ENCODE measurements at places on chromosomes 16 and 17. TPM values are rescaled to one million over a fixed set of nuclear protein-coding genes. Genes with fewer than 3 reads are reported as not detected.

DNA sequence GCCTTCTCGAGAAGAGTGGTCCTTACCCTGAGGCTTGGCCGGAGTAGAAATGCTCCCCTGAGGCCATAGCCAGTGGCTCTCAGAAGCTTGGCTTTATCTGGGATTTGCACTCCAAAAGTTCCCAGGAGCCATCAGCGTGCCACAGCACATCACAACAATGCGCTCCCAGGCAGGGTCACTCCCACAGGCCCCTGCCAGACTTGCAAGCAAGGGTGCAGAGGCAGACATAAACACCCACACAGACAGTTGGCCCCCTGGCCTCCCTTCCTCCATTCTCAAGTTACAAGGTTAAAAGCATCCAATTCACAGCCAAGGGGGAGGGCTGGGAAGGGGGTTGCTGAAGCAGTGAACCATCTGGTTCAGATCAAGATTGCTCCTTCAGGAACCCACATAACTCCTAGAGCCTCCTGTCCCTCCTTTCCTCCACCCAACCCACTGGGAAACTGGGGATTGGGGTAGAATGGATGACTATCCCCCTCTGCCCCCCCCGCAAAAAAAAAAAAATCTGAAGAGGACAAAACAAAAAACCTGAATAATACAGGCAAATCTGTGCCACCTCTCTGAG is 1.8 kb downstream of the ST3GAL2 start:
- no peak for DNase-seq

DNA sequence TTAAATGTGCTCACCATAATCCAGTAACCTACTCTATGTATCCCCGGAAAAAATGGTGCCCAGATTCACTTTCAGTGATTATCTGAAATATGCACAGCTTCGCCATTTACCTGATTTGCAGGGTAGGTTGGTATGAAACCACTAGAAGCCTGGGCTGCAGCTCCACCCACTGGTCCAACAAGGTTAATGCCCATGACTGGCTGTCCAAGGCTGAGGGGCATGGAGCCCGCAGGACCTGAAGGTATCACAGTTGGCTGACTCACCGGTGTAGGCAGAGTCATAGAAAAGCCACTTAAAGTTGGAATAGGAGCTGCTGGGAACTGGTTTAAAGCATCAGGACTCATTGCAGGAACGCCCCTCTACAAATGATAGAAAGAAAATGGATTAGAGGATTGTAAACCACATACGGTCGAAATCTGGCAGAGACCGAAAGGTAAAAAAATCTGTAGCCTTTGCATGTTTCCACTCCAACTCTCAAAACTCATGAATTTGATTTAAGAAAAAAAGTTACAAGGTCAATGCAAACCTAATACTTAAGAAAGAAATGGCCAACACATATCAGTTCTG is 38.6 kb downstream of the SYNRG start:
- peak; percentile 27 for DNase-seq

GRCh38 chr16:81530814-81531213 is 86.2 kb downstream of the CMIP start:
- no peak for DNase-seq

- DNase-seq = no peak
Measured at GRCh38 chr16:86355531-86355930, 154.8 kb upstream of the FOXF1 start.

DNA sequence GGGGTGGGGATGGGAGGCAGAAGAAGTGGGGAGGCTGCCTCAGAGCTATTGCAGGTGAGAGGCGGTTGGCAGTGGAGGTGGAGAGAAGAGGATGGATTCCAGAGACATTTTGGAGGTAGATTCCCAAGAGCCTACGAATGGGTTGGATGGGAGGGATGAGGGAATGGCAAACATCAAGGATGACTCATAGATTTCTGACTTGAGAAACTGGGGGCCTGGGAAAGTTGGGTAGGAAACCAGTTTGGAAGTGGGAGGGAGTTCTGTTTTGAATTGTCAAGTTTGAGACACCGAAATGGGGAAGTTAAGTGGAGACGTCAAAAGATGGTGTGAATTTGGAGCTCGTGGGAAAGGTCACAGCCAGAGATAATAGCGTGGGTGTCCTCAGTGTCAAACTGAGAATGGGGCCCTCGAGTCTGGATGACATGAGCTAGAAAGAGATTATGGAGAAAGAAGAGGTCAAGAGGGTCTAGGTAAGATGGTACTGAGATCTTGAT is 6.2 kb upstream of the CYLD start:
- no peak for DNase-seq

GRCh38 chr16:8887431-8887765 is 5.2 kb downstream of the LITAFD start:
- no peak for DNase-seq

DNA sequence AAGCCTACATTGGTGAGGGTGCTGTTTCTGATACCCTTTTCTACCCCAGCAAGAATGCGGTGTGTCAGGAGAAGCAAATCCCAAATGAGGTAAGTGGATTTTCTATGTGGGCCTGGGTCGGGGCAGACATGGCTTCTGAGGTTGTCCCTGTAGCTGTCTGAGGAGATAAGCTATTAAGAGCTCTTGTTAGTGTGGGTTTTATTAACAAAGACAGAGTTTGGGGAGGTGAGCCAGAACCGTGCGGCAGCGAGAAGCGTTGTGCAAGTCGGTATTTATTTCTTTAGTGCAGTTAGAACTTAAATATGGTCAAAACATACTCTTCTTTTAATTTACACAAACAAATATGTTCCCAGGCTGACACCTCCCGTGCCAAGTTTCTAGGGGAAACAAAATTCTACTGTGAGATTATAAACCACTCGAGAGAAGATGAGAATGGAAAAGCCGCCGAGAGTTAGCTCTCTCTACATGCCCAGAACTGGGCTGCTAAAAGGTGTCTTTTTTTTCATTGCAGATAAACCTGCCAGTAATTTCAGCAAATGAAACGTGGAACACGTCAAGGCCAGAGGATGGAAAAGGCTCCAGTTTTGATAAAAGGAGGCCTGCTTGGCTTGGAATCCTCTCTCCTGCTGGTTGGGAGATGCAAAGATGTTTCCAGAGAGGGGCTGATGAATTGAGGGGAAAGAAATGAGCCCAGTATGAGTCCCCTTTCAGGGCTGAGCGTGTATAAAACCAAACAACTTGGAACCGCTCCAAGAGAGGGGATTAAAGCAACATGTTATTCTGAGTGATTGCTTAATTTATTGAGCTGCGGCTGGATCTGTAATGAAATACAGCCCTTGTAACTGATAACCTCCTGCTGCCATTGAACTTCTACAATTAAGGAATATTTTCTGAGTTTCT is 254.6 kb downstream of the MRTFB start:
- no peak for DNase-seq

DNA sequence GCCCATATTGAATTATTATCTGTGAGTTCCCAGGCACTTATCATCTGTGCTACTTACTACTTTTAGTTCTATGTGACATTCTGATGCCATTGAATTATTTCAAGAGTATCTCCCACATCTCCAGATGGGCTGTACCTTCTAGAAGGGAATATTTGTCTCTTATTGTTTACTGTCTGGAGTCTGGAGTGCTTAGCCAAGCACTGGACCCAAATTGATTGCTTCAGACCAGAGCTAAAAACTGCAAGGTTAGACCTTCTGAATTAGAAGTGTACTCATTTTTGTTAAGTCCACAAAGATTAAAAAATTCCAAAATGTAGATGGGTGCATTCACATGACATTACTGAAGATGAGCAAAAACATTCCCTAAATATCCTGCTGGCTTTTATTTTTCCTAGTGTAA is 16.0 kb upstream of the KRT222 start:
- DNase-seq = no peak

DNA sequence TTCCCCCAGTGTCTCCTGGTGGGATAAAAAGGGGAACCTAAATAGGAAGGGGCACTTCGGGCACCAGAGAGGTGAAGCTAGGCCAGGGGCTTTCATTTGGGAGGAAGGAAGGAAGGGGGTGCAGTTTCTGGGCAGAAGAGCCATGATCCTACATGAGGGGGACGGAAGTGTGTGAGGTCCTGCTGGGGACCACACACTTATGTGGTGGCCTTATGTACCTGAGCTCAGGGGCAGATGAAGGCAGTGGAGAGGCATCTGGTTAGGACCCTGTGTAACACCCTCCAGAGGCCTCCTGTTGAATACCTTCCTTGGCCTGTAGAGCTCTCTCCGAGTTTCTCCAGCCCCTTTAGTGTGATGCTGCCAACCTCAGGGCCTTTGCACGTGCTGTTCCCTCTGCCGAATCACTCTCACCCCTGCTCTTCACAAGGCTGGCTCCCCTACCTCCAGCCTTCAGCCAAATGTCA is 21.2 kb downstream of the IGFBP4 start:
- DNase-seq = no peak

- DNase-seq = no peak
Measured at GRCh38 chr16:336269-336668, 16.3 kb downstream of the AXIN1 start.

GRCh38 chr16:59701963-59702930 is 968.1 kb upstream of the GOT2 start:
- no peak for DNase-seq

PRR35 gene
- not detected for total RNA-seq

CDK5R1 gene
- 3.5 TPM for total RNA-seq

ABAT gene
- 2.4 TPM for total RNA-seq

All from glomerular endothelial cell (primary cell).